ENCODE measurements at places on chromosomes 1 and 21.

DNA sequence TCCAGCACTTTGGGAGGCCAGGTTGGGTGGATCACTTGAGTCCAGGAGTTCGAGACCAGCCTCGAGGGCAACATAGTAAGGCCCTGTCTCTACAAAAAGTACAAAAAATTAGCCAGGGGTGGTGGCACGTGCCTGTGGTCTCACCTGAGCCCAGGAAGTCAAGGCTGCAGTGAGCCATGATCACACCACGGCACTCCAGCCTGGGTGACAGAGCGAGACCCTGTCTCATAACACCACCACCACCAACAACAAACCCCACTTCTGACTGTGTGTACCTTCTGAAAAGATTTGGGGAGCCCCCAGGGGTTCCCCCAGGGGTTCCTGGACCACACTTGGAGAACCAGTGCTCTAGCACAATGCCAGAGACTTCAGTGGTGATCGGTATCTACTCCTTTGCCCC lies 29.9 kb downstream of the NUAK2 start:
- H3K4me3 ChIP-seq: no peak overlapping the region
- no peak for DNase-seq
- H3K27me3 ChIP-seq: no peaks in the 10 kb centered on the region
- peaks cover 41% of the 10 kb centered on the region for H3K4me1 ChIP-seq
- peak overlapping the region; percentile 49 for H3K27ac ChIP-seq
- H3K36me3 ChIP-seq: no peaks in the 10 kb centered on the region

- DNase-seq: no peak
- H3K4me1 ChIP-seq: no peaks in the 10 kb centered on the region
- H3K36me3 ChIP-seq: no peaks in the 10 kb centered on the region
- no peaks in the 10 kb centered on the region for H3K27me3 ChIP-seq
- H3K4me3 ChIP-seq: no peak overlapping the region
These were observed 10.2 kb downstream of the ATP1A2 start for GRCh38 chr1:160125746-160126145.

- no peaks in the 10 kb centered on the region for H3K36me3 ChIP-seq
- no peak overlapping the region for H3K4me3 ChIP-seq
- DNase-seq: no peak
- H3K4me1 ChIP-seq: no peaks in the 10 kb centered on the region
- H3K27ac ChIP-seq: no peak overlapping the region
- peaks cover 6% of the 10 kb centered on the region for H3K27me3 ChIP-seq
These were observed 63.6 kb upstream of the TTLL7 start for GRCh38 chr1:84062496-84062895.

DNA sequence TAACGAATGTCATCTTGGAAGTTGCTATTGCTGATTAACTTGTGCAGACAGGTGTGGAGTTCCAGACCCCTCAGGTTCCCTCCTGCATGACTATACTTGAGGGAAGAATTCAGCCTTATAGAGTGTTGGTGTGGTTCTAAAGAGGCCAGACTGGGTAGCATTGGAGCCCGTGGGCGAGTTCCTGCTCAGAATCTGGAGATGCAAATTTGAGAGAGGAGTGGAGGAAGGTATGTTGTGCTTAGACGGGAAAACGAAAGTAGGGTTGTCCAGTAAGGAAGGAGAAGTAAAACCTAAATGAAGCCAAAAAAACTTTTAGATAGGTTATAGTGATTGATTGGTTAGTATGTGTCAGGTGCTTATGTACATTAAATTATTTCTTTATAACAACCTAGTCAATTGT lies 79.2 kb downstream of the ZNF326 start:
- DNase-seq: no peak
- no peaks in the 10 kb centered on the region for H3K36me3 ChIP-seq
- H3K27ac ChIP-seq: no peak overlapping the region
- no peaks in the 10 kb centered on the region for H3K4me1 ChIP-seq

- H3K4me3 ChIP-seq: no peak overlapping the region
- no peaks in the 10 kb centered on the region for H3K27me3 ChIP-seq
- no peak for DNase-seq
- H3K27ac ChIP-seq: no peak overlapping the region
These were observed 54.0 kb upstream of the POU2F1 start for GRCh38 chr1:167166690-167167075.

GRCh38 chr1:168505006-168505405 lies 38.8 kb downstream of the XCL2 start:
- no peaks in the 10 kb centered on the region for H3K4me1 ChIP-seq
- H3K27ac ChIP-seq: no peak overlapping the region
- H3K4me3 ChIP-seq: no peak overlapping the region
- H3K36me3 ChIP-seq: no peaks in the 10 kb centered on the region
- no peaks in the 10 kb centered on the region for H3K27me3 ChIP-seq

- no peaks in the 10 kb centered on the region for H3K36me3 ChIP-seq
- H3K27me3 ChIP-seq: peaks cover 8% of the 10 kb centered on the region
- DNase-seq: no peak
- no peak overlapping the region for H3K4me3 ChIP-seq
- no peak overlapping the region for H3K27ac ChIP-seq
- H3K4me1 ChIP-seq: no peaks in the 10 kb centered on the region
These were observed 13.7 kb upstream of the MARK1 start for GRCh38 chr1:220514256-220514655.

- no peaks in the 10 kb centered on the region for H3K27me3 ChIP-seq
- no peak overlapping the region for H3K27ac ChIP-seq
- no peaks in the 10 kb centered on the region for H3K4me1 ChIP-seq
- no peaks in the 10 kb centered on the region for H3K36me3 ChIP-seq
- DNase-seq: no peak
These were observed 621.7 kb downstream of the LMO4 start for GRCh38 chr1:87950369-87950768.

DNA sequence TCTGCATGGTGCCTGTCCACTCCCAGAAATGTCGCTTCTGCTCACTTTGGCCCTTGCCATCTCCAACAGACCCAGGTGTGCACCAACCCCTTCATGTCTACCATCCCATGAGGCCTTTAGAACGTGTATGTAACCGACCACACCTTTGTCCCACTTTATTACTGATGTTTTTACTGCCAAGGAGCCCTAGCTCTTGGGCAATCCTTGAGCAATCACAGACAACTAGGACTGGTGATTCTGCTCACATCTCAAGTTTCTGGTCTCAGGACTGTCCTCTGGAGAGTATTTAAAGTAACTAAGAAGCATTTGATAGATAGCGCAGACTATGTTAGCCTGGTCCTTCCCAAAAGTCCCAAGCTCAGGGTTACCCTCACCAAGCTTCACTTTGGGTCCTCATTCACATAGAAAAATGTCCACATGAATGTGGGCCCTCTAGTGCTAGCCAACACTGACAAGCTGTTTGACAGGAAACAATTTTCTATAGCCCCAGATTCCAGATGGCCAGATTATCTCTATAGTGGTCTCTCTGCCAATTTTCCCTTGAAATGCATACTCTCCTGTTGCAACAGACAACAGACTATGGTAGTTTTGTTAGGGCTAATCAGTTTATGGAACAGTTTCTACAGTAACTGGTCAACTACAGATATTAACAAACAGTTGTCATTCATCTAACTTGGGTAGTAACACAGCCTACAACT lies 6.9 kb upstream of the TMEM81 start:
- H3K27ac ChIP-seq: no peak overlapping the region
- H3K4me1 ChIP-seq: no peaks in the 10 kb centered on the region
- H3K4me3 ChIP-seq: no peak overlapping the region
- no peak for DNase-seq
- peaks cover 5% of the 10 kb centered on the region for H3K36me3 ChIP-seq
- no peaks in the 10 kb centered on the region for H3K27me3 ChIP-seq

DNA sequence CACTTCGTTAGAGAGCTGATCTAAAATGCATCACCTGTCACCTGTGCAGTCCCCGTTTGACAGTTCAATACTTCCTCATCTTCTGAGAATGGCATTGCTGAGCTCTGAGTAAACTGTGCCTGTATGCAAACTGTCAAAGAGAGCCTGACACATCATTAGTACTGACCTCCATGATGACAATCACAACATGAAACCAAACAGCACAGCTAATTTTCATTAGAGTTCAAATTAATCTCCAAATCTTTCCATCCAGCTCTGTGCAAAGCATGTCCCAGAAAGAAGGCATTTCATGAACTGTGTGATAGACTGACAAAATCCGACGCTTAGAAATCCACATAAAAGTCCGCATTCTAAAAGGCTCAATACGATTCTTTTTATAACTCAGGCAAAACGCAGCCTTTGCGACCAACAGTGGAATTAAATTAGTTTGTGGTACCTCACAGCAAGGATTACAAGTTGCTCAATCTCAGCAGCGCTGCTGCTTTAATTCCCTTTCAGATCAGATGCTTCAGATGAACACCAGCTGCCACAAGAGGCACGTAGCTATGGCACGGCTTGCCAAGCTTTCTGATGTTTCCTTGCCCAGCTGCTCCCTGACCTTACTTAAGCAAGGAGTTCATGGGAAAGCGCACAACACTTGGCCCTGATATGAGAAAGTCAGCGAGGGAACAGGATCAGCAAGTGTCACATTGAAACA lies 765.5 kb upstream of the PRMT6 start:
- H3K4me1 ChIP-seq: no peaks in the 10 kb centered on the region
- no peaks in the 10 kb centered on the region for H3K27me3 ChIP-seq
- no peak overlapping the region for H3K4me3 ChIP-seq

GRCh38 chr1:154549202-154549770 lies 9.2 kb downstream of the UBE2Q1 start:
- H3K4me1 ChIP-seq: peaks cover 17% of the 10 kb centered on the region
- peaks cover 20% of the 10 kb centered on the region for H3K36me3 ChIP-seq
- no peak for DNase-seq
- no peak overlapping the region for H3K4me3 ChIP-seq

DNA sequence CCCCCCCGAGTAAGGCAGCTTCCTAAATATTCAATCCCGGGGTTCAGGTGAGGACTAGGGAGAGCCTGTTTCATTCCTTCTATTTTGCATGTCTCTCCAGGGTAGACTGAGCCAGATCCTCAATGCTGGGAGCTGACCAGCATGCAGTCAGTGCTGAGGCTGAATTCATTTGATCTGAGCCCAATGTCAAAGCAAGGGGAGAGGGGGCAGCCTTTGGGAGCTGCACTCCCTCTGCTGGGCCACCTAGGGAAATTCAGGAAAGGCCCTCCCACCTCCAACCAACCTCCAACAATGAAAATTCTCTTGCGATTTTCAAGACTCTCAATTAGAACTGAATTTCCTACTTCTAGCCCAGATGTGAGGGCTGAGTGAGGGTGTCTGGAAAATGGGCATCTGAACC lies 371.2 kb downstream of the NPHP4 start:
- H3K27me3 ChIP-seq: peaks cover 3% of the 10 kb centered on the region
- H3K27ac ChIP-seq: no peak overlapping the region
- H3K36me3 ChIP-seq: no peaks in the 10 kb centered on the region
- H3K4me3 ChIP-seq: no peak overlapping the region
- H3K4me1 ChIP-seq: no peaks in the 10 kb centered on the region

DNA sequence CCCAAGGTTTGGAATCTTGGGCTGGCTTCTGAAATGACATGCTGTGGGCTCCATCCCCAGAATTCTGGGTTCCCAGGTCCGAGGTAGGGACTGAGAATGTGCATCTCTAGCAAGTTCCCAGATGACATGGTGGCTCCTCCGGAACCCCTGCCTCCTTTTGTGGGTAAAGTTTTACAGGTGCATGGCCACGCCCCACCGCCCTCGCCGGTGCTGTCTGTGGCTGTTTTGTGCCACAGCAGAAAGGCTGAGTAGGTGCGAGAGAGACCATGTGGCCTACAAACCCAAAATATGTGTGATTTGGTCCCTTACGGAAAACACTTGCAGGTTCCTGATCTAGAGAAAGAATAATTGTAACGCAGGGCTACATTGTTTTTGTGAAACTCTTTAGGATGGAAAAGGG lies 30.9 kb downstream of the SKI start:
- no peaks in the 10 kb centered on the region for H3K36me3 ChIP-seq
- H3K4me1 ChIP-seq: peaks cover 16% of the 10 kb centered on the region
- no peak for DNase-seq
- no peaks in the 10 kb centered on the region for H3K27me3 ChIP-seq
- H3K4me3 ChIP-seq: no peak overlapping the region

- no peak overlapping the region for H3K27ac ChIP-seq
- DNase-seq: no peak
- no peaks in the 10 kb centered on the region for H3K27me3 ChIP-seq
- H3K36me3 ChIP-seq: no peaks in the 10 kb centered on the region
- H3K4me3 ChIP-seq: no peak overlapping the region
These were observed 41.5 kb downstream of the SNX27 start for GRCh38 chr1:151653397-151653796.

- H3K27me3 ChIP-seq: peaks cover 2% of the 10 kb centered on the region
- no peak for DNase-seq
These were observed 1.6 kb downstream of the ST6GALNAC5 start for GRCh38 chr1:76868916-76869315.

DNA sequence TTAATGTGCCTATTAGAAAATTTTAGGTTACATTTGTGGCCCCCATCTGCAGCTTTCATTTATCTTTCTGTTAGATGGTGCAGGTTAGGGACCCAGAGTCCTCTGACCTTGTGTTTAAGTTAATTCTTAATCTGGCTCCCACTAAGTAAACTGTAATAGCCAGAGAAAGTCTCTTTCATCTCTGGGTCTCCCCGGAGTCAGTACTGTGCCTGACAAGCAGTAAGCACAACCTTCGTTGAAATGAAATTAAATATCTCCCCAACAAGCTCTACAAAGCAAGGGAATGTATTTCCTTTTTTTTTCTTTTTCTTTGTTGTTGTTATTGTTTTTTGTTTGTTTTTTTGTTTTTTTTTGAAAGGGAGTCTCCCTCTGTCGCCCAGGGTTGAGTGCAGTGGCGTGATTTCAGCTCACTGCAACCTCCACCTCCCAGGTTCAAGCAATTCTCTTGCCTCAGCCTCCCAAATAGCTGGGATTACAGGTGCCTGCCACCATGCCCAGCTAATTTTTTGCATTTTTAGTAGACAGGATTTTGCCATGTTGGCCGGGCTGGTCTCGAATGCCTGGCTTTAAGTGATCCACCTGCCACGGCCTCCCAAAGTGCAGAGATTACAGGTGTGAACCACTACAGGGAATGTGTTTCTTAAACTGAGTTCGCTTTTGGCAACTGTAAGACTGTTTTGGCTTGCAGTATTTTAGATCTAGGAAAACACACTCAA lies 81.6 kb downstream of the HHIPL2 start:
- H3K27ac ChIP-seq: peak overlapping the region; percentile 99
- no peak for DNase-seq
- H3K4me1 ChIP-seq: peaks cover 8% of the 10 kb centered on the region
- no peaks in the 10 kb centered on the region for H3K27me3 ChIP-seq
- H3K4me3 ChIP-seq: no peak overlapping the region

GRCh38 chr1:33456502-33456886 lies 16.0 kb upstream of the ZSCAN20 start:
- no peaks in the 10 kb centered on the region for H3K4me1 ChIP-seq
- H3K27ac ChIP-seq: no peak overlapping the region
- no peaks in the 10 kb centered on the region for H3K36me3 ChIP-seq
- H3K27me3 ChIP-seq: no peaks in the 10 kb centered on the region

GRCh38 chr1:37410815-37411214 lies 63.6 kb upstream of the ZC3H12A start:
- H3K27ac ChIP-seq: no peak overlapping the region
- H3K4me1 ChIP-seq: no peaks in the 10 kb centered on the region
- H3K4me3 ChIP-seq: no peak overlapping the region
- no peak for DNase-seq

- no peak overlapping the region for H3K27ac ChIP-seq
- H3K4me3 ChIP-seq: no peak overlapping the region
- no peaks in the 10 kb centered on the region for H3K27me3 ChIP-seq
These were observed 18.1 kb upstream of the USP24 start for GRCh38 chr1:55233145-55233777.

GRCh38 chr1:89881415-89882058 lies 60.7 kb downstream of the LRRC8D start:
- H3K36me3 ChIP-seq: no peaks in the 10 kb centered on the region
- no peak for DNase-seq
- no peaks in the 10 kb centered on the region for H3K27me3 ChIP-seq

GRCh38 chr1:234326497-234327366 lies 46.5 kb upstream of the COA6 start:
- H3K27me3 ChIP-seq: no peaks in the 10 kb centered on the region
- no peak overlapping the region for H3K27ac ChIP-seq
- H3K36me3 ChIP-seq: no peaks in the 10 kb centered on the region
- no peaks in the 10 kb centered on the region for H3K4me1 ChIP-seq
- peak overlapping the region; percentile 23 for H3K4me3 ChIP-seq
- no peak for DNase-seq
